ENCODE measurements at places on chromosomes 5 and 9. TPM values are rescaled to one million over a fixed set of nuclear protein-coding genes. Genes with fewer than 3 reads are reported as not detected.
A peak's percentile ranks its signal among the peaks of the same experiment; 100 is the strongest.

DNA sequence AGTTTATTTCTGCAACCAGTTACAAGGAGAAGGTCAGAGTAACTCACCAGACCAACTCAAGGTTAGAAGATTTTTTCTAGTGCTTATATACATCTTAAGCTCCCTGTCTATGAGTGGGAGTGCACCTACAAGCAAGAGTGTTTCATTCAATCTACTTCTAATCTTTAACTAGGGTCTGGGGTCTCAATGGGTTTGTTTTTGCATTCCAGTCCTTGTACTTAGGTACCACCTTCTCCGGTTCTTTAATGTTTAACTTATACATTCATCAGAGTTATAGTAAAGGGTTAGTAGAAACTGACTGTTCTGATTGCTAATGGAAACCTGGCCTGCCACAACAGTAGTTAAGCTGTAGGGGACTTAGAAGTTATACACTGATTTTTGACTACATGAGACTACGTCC, 271.7 kb downstream of the HTR1A start:
- ATAC-seq = no peak

GRCh38 chr9:34982361-34982760, 7.2 kb upstream of the DNAJB5 start:
- ATAC-seq = no peak

The CNTNAP3 gene
- total RNA-seq = 3.3 TPM

GRCh38 chr5:39995990-39996389, 571.2 kb upstream of the DAB2 start:
- ATAC-seq = no peak

DNA sequence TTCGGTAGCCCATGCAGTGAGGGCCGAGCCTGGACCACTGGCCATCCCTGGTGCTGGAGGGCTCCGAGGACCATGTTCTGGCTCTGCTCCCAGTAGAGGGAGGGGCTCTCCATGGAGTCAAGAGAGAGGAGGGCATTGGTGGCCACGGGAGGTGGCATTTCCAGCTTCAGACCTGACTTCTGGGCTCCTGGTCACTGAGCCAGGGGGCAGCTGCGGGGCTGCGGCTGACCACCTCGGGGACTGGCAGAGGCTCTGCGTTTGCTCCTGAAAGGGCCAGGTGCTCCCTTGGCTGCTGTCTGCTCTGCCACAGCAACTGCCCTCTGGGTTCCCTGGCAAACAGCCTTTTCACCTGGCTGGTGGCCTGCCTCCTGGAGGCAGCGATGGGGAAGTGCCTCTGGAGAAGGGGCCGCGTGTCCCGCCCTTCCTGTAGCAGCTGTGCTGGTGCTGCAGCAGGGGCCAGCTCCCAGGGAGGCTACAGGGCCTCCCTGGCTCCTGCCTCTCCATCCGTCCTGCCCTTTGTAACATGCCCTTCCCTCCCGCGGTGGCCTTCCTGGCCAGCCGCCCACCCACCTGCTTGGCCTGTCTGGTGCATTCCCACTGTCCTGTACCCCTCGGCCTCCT, 144.6 kb downstream of the CACNA1B start:
- ATAC-seq = peak; percentile 52

- no peak for ATAC-seq
These were observed 98.2 kb downstream of the CEMIP2 start for GRCh38 chr9:71670121-71670520.

DNA sequence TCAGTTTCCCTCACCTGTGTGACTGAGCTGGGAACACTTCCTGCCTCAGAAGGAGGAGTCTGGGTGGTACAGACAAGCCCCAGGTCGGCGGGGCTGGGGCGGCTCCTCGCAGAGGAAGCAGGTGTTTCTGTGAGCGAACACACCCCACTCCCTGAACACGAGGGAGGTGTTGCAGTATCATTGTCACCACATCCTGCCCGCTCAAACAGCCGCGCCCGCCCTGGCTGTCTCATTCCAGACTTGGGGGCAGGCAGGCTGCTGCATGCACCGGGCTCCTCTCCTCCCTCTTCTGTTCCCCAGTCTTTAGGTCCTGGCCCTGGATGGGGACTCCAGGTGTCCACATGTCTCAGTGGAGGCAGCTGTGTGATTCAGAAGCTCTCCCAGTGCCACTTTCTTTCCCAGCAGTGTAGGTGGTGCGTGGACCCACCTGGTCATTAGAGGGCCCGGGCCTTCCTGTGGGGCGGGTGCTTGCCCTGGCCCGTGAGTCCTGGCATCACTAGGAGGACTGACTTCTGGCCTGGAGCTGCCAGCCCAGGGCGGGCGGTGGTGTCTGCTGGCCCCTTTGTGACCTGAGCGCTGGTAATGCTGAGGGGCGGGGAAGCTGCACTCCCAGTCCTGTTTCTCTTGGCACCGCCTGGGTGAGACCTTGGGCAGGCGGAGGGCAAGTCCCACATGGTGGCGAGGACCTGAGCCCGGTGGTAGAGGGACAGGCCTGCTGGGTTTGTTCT, 18.3 kb upstream of the PHYHD1 start:
- no peak for ATAC-seq

- ATAC-seq = no peak
These were observed 129.8 kb downstream of the VPS13A start for GRCh38 chr9:77307166-77307565.

DNA sequence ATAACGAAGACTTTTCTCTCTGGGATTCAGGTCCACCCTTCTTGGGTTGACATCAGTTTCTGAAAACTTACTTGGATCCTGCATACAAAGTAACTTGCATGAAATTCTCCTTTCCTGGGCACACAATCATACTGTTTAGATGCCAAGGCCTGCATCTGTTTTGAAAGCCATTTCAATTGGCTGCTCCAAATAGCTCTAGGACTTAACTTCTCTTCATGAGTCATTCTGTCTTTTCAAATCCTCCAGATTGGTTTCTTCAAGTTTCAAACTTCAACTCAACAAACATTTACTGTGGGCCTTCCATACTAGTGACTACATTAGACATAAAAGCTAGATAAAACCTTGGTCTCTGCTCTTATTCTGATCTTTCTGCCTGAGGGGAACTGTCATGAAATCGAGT, 54.8 kb upstream of the HMHB1 start:
- no peak for ATAC-seq

- ATAC-seq = no peak
These were observed 135.9 kb downstream of the GCNT1 start for GRCh38 chr9:76594764-76595424.

DNA sequence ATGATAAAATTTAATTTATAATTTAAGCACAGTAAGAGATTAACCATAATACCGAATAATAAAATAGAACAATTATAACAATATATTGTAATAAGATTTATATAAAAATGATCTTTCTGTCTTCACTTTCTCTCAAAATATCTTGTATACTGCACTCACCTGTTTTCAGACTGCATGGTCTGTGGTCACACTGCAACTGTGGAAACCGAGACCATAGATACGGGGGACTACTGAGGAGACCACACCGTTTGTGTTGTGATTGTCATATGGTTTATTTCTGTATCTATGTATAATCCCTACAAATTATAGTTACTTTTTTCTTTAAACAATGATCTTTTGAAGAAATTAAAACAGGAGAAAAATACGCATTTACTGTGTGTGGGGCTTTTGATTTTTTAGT, 78.8 kb upstream of the TNFAIP8 start:
- no peak for ATAC-seq

The GPRIN1 gene
- total RNA-seq = 1.3 TPM

DNA sequence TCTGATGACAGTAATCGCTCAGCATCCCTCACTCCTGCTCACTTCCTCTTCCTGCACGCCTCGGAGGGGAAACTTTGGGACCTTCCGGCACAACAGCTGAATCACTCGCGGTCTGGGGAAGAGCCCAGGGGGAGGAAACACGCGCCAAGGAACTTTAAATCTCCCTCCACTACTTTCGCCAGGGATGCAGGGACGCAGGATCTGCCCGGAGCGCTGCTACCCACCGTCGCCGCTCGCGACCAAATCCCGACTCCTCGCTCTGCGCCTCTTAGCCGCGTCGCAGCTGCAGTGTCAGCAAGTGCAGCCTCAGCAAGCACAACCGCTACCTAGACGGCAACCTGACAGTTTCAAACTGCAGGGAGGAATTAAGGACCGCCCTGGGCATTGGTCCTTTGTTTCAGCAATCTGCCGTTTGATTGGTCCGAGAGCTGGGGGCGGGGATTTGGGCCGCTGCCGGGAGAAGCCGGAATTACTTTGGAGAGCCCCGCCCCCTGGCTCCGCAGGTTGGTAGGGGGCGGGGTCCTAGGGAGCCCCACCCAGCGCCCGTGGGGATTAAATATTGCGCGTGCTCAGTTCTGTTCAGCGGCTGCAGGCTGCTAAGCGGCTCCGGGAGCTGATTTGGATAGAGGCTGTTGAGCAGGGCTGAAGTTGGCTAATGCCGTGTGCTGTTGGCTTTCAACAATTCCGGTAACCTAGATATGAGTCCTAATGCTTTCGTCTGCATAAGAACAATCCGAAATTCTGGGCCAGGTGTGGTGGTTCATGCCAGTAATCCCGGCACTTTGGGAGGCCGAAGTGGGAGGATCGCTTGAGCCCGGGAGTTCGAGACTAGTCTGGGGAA, at the start of gene POC5:
Gene POC5, minus strand, starts transcription at position 356 of the 841 bp plus-strand sequence. CDS start 4,500 bp downstream, outside the sequence.
- peak; percentile 96 for ATAC-seq

DNA sequence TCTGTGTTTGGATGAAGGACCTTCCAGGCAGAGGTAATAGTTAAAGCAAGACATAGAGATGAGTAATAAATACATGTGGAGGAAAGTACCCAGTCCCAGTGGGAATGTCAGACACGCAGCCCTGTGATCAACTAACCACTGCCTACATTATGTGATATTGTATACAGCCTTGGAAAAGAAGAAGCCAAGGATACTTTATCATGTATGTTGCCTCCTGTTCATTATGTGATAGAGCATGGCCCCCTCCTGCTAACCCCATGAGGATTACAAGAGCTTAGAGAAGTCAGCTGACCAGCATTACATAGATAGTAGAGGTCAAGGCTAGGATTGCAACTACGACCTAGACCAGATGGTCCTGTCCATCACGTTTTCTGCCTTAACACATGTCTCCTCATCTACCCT, 497.0 kb upstream of the TNC start:
- no peak for ATAC-seq

DNA sequence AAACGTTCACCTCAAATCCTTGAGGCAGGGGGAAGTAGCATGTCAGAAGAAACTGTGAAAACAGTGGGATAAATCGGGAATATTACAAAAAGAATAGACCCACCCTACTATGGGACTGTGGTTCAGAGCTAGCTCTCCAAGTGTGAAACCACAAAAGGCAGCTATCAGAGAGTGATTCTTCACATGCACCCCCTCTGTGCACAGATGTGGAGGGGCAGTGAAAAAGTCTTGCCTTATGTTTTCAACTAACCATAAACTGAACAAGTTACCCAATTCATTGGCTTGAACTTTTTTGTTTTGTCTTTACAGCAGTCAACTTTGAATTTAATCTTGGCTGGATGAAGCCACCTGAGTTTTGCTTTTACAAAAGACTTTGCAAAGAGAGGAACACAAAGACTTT, 98.8 kb upstream of the NR4A3 start:
- ATAC-seq = no peak

The MGAT1 gene
- 37.9 TPM for total RNA-seq

Data from motor neuron (in vitro differentiated cells).